ENCODE measurements at places on chromosomes 1 and 21.

GRCh38 chr1:69294171-69294570 lies 273.6 kb upstream of the LRRC7 start:
- DNase-seq = no peak

DNA sequence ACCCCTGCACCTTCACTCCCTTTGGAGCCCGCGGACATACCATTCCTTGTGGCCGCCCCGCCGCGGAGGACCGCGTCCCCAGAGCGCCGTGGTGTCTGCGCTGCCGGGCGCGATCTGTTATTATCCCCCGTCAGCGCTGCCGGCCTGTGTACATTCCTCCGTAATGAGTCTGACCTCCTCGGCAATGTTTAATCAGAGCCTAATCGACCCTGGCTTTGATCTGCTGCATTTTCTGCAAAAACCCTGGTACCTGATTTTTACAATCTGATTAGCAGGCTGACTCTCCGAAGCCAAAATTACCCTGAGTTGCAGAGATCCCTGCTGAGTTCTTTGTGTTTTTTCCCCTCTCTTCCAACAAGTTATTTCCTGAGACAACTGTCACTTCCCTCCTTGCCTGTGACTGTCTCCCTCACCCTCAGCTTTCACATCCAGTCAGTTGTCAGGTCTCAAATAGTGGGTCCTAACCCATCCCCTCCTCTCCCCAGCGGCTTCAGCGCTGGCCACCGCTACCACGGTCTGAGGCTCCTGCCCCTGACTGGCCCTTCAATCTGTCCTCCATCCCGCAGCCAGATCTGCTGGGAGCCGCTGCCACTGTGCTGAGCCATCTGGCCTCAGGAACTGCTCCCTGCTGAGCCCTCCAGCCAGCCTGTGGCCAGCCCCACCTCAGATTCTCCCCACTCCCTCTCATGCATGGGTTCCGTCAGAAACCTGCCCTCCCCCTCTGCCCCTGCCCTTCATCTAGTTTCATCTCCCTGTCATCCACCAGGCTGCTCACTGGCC lies 53.5 kb downstream of the GLIS1 start:
- DNase-seq = peak; percentile 46

DNA sequence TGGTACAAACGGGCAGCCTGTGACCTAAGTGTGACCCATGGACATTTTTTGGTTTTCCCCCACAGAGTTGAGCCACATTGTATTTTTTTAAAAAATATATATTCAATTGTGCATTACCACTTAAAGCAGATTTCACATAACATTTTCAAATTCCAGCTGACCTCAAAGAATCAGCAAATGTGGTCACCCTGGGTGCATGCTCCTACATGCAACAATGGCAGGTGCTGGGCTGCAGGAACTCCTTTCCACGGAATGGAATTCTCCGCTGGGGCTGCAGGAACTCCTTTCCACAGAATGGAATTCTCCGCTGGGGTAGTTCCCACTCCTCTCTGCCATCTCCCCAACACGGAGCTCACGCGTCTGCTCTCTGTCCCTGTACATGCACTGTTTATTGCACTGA lies 68.7 kb downstream of the MAP10 start:
- no peak for DNase-seq

GRCh38 chr1:2379733-2380404 lies 11.5 kb downstream of the MORN1 start:
- peak; percentile 3 for DNase-seq

DNA sequence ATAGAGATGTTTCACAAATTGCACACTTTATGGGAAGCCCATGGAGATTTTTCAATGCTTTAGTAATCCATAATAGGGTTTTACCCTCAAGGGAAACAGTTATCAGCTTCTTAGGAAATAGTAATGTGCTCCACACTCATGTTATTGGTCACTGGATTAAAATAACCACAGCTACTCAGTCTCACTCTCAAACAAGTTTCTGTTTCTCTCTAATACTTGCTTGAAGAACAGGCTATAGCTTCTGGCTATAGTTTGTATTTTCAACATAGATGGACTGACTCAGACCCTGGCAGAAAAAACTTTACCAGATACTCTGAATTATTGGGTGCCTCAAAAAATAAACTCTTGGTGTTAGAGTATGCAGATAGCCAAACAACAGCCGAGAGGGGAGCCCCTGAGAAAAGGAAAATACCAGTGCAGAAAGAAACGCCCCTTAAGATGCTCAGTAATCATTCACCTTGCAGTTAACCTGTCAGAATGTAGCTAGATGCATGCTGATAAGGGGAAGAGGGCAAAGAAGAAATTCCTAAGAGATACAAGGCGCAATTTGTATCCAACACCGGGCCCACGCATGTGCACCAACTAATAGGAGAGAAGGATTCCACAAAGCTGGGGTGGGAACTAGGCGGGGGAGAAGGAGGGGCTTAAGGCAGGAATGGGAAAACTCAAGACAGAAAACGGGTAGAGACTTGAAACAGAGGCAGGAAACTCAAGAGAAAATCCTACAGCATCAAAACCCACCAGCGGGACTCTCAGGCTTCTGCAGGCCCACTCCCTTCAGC lies 30.4 kb upstream of the PDE4B start:
- DNase-seq = peak; percentile 10

GRCh38 chr1:38899560-38899959 lies 18.2 kb upstream of the GJA9 start:
- no peak for DNase-seq

GRCh38 chr21:24123785-24124184 lies 1483.5 kb downstream of the MRPL39 start:
- no peak for DNase-seq

DNA sequence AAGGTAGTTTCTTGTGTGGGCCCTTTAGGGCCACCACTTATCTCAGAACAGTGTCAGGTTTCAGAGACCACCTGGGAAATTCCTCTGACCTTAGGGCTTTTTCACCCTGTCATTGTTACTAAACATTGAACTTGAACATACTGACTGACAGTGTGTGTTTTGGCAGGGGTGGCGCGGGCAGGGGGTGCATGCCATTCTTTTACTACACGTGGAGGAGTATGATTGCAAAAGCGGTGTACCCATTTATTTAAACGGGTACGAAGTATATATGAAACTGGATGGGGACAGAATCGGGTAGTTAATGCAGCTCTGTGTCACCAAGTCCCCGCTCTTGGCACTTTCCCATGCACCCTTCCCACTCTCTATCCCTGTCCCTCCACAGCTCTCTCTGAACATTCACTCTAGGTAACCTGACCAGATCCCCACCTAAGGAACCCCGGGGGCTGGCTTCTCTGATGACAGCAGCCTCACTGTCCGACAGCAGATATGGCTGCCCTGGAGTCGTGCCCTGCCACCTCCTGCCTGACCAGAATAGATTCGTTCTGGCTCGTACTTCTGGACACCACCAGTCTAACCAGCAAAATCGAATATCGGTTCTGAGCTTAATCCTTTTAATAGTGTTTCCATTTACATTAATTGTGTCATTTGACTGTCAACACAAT lies 51.3 kb downstream of the NFASC start:
- DNase-seq = no peak

DNA sequence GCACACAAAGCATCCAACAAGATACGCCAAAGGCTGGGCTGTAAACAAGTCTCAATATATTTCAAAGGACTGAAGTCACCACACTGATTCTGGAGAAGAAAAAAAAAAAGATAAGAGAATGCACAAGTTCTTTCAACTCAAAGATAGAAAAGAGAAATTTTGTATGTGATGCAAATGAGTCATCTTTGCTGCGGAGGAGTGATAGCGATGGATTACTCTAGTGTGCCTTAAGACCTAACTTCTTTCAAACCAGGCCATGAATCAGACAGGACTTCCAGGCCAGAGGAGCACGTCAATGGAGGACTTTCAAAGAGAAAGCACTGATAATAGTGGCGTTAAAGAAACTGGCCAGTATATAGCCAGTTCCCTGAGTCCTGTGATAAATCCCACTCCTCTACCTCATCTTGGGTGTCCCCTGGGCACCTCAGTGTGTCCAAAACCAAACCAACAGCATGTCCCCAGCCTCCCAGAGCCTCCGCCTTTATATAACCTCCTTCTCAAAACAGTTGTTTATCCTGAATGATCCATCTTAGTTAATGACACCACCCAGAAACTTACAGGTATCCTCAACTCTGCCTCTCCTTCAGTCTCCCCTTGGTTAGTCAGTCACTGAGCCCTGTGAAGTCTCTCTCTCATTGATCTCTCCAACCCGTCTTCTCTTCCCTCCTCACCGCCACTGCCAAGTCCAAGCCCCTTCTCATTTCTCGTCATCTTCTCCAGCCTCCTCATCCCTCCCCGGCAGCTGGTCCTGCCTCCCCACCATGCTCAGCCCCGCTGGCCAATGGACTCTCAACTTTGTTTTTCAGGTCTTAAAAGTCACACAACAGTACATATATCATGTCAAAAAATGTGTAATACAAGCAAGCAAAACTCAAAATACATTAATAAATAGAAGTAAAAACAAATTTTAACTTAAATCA lies 47.2 kb upstream of the IFFO2 start:
- no peak for DNase-seq

GRCh38 chr1:4512636-4513035 lies 141.8 kb upstream of the AJAP1 start:
- no peak for DNase-seq

GRCh38 chr1:4734791-4735190 lies 80.4 kb downstream of the AJAP1 start:
- DNase-seq = no peak

DNA sequence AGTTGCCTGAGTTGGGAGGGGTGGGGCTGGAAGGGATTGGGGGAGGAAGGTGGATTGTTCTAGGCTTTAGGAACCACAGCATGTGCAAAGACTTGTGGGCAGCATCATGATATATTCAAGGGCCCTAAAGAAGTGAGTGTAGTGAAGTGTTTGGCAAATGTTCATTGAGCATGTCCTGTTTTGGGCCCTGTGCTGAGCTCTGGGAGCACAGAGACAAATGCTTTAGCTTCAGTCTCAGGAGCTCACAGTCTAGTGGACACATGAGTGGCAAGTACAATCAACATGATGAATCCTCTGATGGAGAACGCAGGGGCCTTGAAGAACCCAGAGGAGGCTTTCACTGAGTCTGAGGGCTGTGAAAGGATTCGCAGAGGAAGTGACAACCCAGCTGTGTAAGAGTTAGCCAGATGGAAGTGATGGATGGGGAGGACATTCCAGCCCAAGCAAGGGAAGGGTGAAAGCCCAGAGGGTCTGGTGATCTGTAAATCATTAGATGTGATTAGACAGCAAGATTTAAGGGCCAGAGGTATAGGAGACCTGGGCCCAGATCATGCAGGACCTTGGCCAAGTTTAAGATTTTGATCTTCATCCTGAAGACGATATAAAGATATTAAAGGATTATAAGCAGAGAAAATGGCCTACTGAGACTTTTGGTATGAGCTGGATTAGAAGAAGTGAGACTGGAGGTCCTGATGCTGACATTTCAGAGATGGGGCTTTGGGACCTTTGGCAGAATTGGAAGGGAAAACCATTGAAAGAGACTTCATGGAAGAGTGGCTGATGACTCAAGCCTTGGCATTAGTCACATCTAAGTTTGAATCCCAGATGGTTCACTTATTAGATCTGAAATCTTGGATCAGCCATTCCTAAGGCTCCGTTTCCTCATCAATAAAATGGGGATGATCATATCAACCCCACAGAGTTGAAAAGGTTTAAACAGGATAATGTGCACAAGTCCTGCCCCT lies 4.6 kb downstream of the IPO13 start:
- no peak for DNase-seq

DNA sequence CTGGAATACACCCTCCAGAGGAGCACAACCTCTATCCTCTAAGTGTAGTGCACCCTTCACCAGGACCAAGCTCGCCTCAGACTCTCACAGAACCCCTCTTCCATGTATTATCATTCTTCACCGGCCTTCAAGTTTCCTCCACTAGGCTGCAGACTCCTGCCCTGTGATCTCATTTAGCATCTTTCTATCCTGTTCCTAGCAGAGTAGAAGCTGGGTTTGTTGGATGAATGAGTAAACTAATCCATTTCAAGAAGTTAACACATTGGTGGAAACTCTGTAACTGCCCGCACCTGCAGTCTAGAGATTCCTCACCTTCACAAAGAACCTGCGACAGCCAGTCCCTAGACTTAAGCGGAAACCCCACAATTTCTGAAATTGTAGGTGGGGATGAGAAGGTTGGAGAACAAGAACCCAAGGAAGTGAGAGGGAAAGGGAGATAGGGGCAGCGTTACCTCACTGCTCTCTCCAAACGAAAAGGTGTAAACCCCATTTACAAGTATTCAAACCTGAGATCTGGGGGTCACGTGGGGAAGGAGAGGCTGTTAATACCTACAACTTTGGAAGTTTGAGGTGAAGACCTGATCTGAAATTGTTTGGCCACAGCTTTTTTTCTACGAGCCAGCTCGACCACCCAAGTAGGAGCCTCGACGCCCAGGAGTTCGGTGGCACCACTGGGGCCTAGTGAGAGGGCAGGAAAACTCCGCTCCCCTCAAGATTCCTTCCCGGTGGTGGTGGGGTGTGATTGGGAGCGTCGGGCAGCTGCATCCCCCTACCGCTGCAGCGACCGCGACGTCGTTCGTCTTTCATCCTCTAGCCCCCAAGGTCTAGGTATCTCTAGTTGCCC lies 1.2 kb downstream of the PTPN14 start:
- peak; percentile 36 for DNase-seq

DNA sequence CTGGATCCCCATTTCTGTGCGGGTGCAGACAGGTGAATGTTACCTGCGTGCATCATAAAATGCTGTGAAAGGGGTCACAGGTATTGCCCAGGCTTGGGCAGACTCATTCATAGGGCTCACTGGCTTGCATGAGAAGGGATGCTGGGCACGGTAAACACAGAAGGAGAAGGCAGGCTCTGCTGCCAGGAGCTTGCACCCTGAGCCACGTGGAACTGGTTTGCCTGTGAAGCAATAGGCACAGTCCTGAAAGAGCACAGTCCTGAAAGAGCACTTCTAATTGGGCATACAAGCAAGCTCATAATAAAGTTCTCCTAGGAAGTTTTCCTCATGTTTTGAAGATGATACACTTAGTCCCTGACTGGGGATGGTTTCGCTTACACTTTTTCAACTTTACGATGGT lies 40.9 kb downstream of the GALNT2 start:
- no peak for DNase-seq

DNA sequence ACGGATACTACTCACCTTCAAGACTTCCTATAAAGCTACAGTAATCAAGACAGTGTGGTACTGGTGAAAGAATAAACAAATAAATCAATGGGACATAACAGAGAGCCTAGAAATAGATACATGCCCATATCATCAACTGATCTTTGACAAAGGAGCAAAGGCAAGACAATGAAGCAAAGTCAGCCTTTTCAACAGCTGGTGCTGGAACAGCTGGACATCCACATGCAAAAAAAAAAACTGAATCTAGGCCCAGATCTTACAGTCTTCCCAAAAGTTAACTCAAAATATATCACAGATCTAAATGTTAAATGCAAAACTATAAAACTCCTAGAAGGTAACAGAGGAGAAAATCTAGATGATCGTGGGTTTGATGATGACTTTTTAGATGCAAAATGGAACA lies 170.3 kb downstream of the MIS18A start:
- DNase-seq = no peak

GRCh38 chr1:223641523-223642039 lies 23.9 kb downstream of the CAPN8 start:
- no peak for DNase-seq
